ENCODE measurements at places on chromosomes 11 and 22.

- DNase-seq: peak; percentile 23
Measured at GRCh38 chr11:2802389-2803185, 83.0 kb downstream of the CDKN1C start.

DNA sequence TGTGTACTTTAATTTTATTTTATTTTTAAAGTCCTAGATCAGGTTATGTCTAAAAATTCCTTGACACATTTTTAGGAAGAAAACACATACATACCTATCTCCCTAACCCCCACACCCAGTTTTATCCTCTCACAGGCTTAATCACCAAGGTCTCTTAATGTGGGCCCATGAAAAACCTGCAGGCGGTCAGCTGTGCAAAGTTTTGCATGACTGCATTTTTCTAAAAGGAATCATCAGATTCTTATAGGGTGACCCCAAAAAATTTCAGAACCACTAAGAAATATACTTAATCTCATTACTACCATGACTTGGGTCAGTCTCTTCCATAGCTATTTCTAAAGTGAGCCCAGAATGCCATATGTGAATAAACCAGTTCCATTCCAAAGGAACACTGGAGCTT lies 19.8 kb downstream of the SAA1 start:
- no peak for DNase-seq

GRCh38 chr11:13150487-13150886 lies 127.1 kb upstream of the BMAL1 start:
- no peak for DNase-seq

GRCh38 chr11:7612056-7612660 lies 61.1 kb downstream of the CYB5R2 start:
- no peak for DNase-seq

DNA sequence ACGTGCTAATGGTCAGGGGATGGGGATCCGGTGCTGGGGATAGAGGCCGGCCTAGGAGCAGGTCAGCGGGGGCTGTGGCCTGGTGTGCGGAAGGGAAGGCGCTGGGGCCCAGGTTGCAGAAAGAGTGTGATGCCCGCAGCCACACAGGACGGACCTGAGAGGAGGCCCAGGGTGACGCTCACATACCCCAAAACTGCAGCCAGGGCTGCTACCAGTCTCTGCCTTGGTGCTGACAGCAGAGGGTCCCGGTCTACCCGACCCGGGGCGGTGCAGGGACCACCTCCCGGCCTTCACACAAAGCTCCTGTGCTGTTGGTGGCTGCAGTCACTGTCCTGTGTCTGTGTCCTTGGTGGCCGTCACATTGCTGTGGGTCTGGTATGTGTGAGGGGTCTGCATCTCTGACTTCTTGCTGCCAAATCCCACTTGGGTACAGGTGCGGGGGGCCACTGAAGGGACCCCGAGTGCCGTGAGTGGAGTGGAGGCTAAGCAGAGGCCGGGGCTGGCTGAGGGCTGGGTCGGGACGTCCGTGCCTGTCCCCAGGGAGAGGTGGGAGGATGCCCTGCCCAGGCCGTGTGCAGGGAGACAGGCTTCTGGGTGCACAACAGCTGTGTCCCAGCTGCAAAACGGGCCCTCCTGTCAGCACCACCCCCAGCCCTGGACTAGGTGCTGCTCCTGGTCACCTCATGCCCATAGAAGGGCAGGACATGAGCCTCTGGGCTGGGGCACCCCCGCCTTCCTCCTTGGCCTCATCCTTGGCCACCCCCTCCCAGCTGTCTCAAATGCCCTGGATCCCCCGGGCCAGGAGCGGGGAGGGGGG lies 1.5 kb downstream of the LSP1 start:
- DNase-seq: no peak

DNA sequence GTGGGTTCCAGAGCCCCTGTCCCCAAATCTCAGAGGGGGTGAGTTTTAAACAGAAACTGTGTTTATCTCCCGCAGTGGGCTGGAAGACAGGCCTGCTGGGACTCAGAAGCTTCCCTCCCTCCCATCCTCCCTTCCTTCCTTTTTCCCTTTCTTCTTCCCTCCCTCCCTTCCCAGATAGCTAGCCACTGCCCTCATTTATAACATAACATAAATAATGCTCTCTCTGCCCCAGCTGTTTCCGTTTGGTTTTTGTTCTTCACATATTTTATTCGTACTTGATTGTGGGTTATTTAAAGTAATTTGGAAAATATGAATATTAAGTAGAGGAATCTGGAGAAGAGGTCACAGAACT lies 140.9 kb downstream of the TEAD1 start:
- no peak for DNase-seq

- no peak for DNase-seq
Measured at GRCh38 chr11:2512431-2513407, 67.9 kb downstream of the KCNQ1 start.

DNA sequence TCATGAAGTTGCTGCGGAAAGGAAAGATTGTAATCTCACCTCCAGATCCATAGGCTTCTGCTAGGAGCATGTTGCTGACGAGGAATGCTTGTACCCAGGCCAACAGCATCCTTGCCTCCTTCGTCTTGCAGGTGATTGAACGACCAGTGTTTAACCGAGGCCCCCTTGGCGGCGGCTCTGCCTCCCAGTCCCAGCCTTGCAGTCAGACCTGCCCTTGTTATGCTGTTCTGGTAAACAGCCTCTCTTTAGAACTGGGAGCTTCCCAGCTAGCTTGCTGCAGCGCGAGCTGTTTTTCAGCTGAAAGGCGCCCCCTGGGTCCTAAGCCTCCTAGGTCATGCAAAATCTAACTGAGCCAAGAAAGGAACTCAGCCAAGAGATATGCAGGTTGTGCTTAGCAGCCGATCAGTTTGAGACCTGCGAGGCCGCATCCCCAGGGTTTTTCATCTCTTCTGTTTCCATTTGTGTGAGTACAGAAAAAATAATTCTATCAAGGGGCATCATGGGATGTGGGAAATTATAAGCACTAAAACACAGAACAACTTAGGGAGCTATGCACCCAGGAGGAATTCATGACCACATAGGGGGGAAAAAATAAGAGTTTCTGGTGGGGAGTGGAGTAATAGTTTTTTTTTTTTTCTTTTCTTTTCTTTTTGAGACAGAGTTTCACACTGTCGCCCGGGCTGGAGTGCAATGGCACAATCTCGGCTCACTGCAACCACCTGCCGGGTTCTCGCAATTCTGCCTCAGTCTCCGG lies at the start of gene PIK3IP1:
Gene PIK3IP1 (minus strand): TSS at position 253 of the 754 bp plus-strand sequence. CDS start 144 bp downstream, at position 109.
- peak; percentile 82 for DNase-seq

DNA sequence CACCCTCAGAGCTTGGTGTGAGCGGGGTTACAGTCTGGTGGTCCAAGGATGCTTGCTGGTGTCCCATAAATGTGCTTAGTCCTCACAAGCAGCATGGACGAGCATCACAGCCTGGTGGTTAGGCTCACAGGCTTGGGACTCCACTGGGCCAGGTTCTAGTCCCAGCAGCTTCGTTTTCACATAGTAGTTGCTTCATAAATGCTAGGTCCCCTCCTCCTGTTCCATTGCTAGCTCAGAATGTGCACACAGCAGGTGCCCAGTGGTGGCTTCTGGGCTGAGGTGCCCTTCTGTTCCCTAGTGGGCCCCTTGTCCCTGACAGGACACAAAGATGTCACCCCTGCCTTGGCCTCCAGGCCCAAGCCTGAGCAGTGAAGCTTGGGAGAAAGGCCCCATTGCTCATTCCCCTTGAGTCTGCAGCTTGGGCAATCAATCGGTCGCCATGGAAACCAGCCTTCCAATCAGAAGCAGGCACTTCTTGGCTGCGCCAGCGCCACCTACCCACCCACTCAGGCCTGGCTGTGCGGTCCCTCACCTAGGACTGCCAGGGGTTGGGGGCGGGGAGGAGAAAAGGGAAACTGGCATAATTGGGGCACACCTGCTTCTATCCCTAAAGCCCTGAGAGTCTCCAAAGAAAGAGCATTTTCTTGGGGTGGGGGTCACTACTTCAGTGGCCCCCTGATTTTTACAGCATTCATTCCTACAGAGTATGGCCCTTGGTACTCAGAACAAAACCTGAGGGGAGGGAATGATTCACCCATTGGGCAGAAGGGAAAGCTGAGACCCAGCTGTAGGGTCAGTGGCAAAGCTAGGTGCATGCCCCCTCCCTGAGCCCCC lies 48.1 kb downstream of the CYTH4 start:
- DNase-seq: peak; percentile 68

- DNase-seq: no peak
Measured at GRCh38 chr11:45399166-45399565, 113.0 kb upstream of the SYT13 start.

- DNase-seq: no peak
Measured at GRCh38 chr11:86214710-86215109, 29.8 kb upstream of the EED start.

- DNase-seq: no peak
Measured at GRCh38 chr11:39341461-39341860, 2118.0 kb downstream of the LRRC4C start.

DNA sequence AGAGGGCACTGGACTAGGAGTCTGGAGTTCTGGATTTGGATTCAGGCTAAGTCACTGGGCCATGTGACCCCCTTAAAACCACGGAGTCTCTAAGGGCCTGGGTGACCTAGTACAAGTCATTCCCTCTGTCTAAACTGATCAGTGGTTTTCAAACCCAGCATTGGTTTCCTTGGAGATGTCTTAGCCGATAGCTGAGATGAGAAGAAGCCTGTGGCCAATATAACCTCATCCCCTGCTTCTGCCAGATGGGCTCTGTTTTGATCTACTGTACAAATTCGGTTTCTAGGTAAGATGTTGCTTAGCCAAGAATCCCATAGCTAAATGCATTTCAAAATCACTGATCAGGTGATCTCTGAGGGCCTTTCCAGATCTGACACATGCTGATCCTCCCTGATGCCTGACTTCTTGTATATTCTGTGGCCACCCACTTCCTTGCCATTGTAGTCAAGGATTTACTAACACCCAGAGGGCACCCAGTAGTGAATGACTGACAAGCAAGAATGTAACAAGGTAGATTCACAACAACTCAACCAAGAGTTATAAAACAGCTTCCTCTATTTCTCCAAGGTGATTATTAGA lies 53.1 kb downstream of the GALNT18 start:
- DNase-seq: no peak

GRCh38 chr22:19704355-19705015 lies 9.8 kb upstream of the SEPTIN5 start:
- no peak for DNase-seq

DNA sequence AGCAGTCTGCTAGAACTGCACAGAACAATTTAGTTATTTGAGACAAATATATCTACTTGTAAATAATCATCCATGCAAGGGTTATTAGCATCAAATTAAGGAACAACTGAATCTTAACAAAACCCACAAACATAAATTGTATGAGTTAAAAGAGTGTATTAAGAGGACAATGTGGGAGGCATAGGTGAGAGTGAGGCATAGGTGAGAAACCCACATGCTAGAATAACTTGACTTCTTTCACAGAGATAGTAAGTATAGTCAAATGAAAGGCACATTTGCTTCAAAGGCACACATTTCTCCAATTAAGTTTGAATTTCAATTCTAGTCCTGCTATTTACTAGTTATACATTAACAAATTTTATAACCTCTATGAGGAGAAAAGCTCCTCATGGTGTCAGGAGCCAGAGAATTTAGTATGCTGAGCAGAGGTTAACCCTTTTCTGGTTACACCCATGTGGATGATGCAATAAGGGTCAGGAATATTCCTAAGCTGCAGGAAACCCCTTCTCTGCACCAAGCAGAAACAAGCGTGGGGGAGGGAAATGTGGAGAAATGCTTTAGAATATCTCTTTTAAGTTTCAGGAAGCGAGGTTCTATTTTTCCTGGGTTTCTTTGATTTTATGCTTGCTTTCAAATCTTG lies 264.2 kb downstream of the GRM5 start:
- no peak for DNase-seq

DNA sequence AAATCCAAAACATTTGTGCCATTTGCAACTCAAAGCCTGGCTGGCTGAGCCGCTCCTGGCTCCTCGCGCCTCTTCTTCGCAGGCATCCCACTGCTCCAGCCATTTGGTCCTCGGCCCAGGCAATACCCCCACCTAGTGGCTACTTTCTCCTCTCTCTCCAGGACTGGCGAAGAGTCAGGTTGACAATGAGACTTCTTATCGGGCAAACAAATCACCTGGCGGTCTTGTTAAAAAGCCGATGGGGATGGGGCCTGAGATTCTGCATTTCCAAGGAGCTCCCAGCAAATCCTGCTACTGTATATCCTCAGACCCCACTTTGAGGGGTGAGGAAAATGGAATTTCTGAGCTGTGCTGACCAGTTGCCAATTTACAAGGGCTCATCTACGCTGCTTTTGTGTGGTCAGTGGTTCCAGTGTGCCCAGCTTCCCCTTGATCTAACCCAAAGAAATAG lies 89.0 kb downstream of the ISX start:
- DNase-seq: peak; percentile 68

GRCh38 chr22:32473388-32473952 lies 1.1 kb upstream of the FBXO7 start:
- peak; percentile 70 for DNase-seq

DNA sequence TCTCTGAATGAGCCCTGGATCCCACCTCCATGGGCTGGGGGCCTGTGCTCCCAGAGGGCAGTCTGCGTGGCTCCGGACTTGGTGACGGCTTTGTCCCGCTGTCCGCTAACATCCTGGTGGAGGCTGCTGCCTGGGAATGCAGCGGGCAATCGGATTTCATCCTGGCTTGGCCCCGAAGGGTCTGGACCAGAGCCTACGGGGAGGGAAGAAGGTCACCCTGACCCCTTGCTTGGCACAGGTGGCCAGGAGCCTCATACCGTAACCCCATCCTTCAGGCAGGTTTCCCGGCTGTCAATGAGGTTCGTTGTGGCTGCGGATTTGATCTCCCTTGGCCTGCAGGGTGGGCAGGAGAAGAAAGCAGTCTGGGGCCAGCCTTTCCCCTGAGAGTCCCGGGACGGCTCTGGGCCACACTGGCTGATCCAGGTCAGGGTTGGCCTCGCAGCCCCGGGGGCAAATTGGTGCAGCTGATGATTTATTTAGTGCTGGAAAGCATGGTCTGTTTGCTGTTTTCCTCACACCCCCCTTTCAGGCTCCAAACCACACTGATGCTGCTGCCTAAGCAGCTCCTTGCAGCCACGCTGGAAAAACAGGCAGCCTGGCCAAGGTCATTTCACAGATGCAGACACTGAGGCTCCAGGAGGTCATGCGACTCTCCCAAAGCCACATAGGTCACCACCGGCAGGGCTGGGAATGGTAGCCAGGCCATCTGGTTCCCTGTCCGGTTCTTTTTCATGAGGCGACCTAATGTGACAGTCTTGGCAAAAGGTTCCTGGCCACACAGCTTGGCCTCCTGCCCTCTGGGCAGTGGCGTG lies 15.0 kb downstream of the PRDM11 start:
- DNase-seq: no peak

GRCh38 chr22:23305922-23306374 lies 125.6 kb downstream of the BCR start:
- peak; percentile 18 for DNase-seq
